Activated CD4-positive, alpha-beta T cell treated with anti-CD3 and anti-CD28 coated beads, Interleukin-2, amount 50 U/mL, for 4 hours (primary cell): ENCODE measurements at places on chromosomes 16 and 17.

DNA sequence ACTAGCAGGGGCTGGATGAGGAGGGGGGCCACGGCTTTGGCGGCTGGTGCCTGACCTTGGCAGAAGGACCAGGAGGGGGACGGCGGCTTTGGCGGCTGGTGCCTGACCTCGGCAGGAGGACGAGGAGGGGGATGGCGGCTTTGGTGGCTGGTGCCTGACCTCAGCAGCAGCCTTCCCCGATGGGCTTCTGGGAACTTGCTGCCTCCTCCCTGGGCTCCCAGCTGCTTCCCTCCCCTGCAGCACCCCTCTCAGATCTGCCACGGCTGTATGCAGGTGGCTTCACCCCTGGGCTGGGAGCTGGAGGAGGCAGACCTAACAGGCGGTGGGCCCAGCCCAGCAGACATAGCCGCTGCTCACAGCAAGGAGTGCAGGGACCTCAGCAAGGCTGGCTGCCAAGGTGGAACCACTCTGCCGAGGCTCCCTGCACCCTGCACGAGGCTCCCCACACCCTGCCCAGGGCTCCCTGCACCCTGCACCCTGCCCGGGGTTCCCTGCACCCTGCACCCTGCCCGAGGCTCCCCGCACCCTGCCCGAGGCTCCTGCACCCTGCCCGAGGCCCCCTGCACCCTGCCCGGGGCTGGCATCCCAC lies 38.4 kb upstream of the CBFA2T3 start:
- DNase-seq = no peak

- no peak for DNase-seq
Observed at GRCh38 chr17:5198472-5198871, 6.8 kb upstream of the ZNF594 start.

DNA sequence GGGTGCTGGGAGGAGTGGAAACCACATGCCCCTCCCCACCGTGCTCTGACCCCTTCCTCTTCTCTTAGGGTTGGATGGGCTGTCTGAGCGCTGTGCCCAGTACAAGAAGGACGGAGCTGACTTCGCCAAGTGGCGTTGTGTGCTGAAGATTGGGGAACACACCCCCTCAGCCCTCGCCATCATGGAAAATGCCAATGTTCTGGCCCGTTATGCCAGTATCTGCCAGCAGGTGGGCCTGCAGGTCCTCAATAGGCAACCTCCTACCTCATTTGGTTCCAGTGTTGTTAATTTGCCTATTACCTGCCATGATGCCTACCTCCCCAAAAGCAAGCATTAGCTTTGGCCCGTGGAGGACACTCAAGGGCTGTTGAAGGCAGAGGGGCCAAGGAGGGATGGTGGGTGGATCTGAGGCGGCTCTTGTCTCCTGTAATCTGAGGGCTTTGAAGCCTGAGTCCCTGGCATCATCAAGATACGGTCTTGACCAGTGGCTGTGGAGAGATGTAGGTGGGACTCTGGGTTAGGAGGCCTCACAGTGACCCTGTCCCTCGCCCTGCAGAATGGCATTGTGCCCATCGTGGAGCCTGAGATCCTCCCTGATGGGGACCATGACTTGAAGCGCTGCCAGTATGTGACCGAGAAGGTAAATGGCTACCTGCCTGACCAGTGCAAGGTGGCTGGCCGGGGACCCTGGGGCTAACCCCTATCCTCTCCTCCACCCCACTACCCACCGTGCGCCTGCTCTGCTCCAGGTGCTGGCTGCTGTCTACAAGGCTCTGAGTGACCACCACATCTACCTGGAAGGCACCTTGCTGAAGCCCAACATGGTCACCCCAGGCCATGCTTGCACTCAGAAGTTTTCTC lies 3.4 kb downstream of the ALDOA start:
- DNase-seq = peak; percentile 66

DNA sequence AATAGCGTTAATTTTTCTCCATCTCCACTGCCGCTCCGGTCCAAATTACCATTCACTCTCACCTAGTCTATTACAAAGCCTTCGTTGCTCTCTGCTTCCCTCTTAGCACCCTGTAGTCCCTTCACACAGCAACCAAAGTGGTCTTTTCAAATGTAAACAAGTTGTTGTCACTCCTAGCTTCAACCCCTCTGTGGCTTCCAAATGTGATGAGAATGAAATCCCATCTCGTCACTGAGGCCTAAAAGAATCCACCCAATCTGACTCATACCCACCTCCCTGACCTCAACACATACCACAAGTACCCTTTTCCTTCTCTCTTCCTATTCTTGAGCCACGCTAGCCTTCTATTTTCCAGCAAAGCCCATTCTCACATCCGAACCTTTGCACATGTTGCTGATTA lies 2.2 kb upstream of the PELP1 start:
- DNase-seq = no peak

GRCh38 chr17:63841350-63842172 lies 924 bp downstream of the SMARCD2 start:
- DNase-seq = no peak

- DNase-seq = peak; percentile 72
Observed at GRCh38 chr17:42659079-42659931, at the start of gene TUBG2. TSS of gene TUBG2 (plus strand) at chr17:42659284. CDS start at chr17:42659504, 220 bp downstream.

DNA sequence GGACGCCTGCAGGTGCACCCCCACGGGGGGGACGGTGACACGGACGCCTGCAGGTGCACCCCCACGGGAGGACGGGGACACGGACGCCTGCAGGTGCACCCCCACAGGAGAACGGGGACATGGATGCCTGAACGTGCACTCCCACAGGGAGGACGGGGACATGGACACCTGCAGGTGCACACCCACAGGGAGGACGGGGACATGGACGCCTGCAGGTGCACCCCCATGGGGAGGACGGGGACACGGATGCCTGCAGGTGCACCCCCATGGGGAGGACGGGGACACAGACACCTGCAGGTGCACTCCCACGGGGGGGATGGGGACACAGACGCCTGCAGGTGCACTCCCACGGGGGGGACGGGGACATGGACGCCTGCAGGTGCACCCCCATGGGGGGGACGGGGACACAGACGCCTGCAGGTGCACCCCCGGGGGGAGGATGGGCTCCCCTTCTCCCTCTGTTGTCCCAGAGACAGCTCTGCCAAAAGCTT lies 114.5 kb upstream of the METRNL start:
- DNase-seq = no peak
